NCI-H524 (cell line): ENCODE measurements at places on chromosomes 5 and 9.

DNA sequence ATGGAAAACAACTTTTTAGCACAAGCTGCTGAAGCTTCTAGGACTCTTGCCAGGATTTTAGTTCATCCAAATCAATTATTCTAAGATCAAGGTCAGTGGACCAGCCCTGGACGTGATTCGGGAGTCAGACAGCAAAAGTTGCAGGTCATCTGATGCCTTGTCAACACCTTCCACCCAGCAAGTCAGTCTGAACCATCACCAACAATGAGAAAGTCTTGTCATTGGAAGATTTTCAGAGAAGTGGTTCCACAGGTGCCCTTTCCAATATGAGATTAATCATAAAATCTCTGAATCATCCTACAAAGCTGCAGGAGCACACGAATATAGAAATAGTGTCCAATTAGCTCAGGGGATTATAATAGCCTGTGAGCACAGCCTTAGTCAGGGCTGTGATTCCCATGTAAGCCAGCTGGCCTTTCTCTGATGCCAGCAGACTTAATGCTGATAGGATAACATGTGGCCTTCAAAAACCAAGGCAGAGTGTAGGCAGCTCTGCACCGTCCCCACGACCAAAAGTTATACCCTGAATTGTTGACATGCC, 445.0 kb upstream of the TRPC7 start:
- peak; percentile 53 for DNase-seq

GRCh38 chr5:179198825-179199224, 138.7 kb downstream of the ZNF354C start:
- no peak for DNase-seq

- no peak for DNase-seq
These were observed 217.0 kb downstream of the DOCK8 start for GRCh38 chr9:431701-432100.

DNA sequence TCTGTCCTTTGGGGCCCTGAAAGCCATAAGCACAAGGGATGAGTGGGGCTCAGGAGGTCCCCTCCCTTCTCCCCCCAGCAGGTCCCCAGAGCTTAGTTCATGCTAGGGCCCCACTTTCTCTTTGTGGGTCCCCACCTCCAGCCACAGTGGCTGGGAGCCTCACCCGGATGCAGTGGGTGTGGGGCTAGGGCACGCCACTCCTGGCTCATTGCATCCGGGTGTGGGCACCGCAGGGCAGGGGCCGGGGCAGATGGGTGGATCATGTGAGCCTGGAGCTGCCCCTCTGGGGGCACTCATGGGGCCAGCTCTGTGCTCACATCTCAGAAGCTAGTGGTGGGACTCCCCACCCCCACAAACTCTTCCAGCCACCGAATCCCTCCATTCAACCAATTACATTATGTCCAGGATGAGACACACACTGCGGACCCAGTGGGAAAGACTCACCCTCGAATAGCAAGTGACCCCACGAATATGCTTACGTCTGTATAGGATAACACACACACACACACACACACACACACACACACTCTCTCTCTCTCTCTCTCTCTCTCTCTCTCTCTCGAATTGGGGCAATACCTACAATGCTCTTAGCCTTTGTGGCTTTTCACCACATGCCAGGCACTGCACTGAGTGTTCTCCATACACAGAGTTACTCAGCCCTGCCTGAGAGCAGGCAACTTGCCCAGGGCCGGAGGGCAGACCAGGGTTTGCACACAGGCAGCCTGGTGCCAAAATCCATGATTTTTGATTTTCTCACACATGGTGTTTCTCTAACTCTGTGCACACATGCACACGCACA, 16.8 kb upstream of the PHYKPL start:
- DNase-seq = no peak

GRCh38 chr9:80498001-80498555, 926.3 kb downstream of the TLE4 start:
- no peak for DNase-seq

DNA sequence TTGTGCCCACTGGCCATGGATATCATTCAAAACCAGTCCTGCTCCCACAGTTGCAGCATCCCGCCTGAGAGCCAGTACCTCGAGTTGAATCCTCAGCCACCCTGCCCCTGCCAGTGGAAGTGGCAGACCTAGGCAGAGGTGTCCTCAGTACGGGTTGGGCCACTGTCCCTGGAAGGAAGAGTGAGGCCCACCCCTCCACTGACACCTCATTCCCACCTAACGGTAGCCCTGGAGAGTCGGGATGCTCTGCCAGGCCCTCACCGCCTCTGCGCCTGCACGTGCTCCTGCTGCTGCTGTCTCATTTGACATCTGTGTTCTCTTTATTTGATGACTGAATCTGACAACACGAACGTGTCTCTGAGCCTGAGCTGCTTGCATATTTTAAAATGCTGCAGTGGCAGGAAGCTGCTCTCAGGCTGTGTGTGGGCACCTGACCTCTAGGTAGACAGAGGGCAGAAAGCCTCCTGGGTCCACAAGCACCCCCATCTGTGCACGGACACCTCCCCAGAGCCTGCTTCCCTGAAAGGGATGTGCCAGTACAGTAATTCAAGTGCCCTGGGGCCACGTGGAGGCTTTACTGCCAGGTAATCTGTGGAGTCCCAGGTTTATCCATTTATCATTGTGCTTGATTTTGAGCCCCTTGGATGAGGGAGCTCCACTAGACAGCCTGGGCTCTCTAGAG, 194.7 kb downstream of the CACNA1B start:
- no peak for DNase-seq

GRCh38 chr5:144048259-144048856, 122.1 kb downstream of the YIPF5 start:
- DNase-seq = peak; percentile 53

- DNase-seq = peak; percentile 83
These were observed 630.6 kb upstream of the SEMA6A start for GRCh38 chr5:117204926-117205869.
